Mammary epithelial cell (primary cell): ENCODE measurements at places on chromosomes 6 and 20. TPM values are rescaled to one million over a fixed set of nuclear protein-coding genes. Genes with fewer than 3 reads are reported as not detected.

The RAD21L1 gene
- total RNA-seq, result not detected in 2 replicates

The C6orf52 gene
- 0.50 TPM for total RNA-seq

DNA sequence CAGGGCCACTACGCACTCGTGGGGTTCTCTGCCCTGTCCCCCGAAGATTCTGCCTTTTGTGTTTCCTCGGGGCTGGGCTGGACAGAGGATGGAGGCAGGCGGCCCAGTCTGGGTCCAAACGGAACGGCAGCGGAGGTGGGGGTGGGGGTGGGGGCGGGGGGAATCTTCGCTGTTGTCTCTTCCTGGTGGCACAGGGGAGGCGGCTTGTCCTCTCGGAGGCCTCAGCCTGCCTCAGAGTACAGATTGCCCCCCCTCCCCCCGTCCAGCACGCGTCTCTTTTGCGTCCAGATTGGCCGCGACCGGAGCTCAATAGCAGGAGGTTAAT, 1.4 kb upstream of the INSM1 start:
- DNase-seq, result no peak

GRCh38 chr6:36519352-36519751, 27.9 kb downstream of the STK38 start:
- no peak for DNase-seq

DNA sequence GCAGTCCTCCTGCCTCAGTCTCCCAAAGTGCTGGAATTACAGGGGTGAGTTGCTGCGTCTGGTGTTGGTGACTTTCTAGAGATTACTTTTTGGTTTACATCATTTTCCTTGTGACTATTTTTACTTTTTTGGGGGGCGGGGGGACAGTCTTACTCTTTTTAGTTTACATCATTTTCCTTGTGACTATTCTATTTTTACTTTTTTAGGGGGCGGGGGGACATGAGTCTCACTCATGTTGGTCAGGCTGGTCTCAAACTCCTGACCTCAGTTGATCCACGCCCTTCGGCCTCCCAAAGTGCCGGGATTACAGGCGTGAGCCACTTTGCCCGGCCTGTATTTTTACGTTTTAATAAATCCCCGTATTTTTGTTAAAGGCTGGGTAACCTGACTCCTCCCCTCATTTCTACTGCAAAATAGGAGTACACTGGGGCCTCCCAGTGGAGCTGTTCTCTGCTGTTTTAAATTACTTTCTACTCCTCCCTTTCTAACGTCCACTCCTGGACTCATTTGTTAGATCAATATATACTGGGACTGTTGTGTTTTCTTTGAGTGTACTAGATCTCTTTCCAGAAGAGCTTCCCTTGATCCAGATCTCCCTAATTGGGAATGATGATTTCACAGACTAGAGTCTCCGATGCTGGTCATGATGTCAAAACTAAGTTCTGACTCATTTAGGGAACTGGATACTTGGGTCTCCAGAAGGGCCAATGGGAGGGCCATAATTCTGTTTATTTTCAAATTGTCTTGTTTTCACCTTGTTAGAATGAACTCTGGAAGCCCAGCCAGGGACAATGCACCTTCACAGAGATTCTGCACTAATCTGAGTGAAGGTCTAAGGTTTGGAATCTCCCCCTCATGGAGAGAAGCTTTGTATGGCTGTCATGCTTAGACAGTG, 9.2 kb downstream of the HSPA1B start:
- peak; percentile 40 for DNase-seq

The ZNF391 gene
- total RNA-seq, result 6.5 TPM

The TBC1D22B gene
- 10.4 and 13.8 TPM in 2 replicates for total RNA-seq

GRCh38 chr6:4581468-4582385, 194.5 kb upstream of the CDYL start:
- no peak for DNase-seq

- DNase-seq, result no peak
Measured at GRCh38 chr20:64226686-64227580, 28.6 kb upstream of the PCMTD2 start.
